ENCODE measurements at places on chromosomes 11 and 22. TPM values are rescaled to one million over a fixed set of nuclear protein-coding genes. Genes with fewer than 3 reads are reported as not detected.
A peak's percentile ranks its signal among the peaks of the same experiment; 100 is the strongest.

DNA sequence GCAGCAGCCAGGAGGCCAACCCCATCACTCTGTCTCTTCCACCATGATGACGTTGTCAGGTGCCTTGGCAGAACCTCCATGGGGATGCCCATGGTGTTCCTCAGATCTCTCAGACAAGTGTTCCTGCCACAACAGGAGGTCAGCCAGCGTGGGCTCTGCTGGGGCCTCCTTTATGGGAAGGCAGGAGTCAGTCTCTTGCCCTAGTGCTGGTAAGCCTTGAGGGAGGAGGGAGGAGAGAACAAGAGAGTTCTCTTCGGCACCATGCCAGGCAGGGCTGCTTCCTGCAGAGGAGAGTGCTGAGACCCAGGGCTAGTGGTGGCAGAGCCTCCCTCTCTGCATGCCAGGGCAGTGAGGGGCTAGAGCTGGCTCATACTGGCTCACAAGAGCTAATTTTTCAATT is 32.5 kb downstream of the GNAZ start:
- DNase-seq, result no peak
- no peaks in the 10 kb centered on the region for H3K4me1 ChIP-seq
- H3K27me3 ChIP-seq, result no peaks in the 10 kb centered on the region

Gene MFNG
- 101 TPM for total RNA-seq

Gene GPHA2
- not detected for total RNA-seq

Gene MRGPRE
- not detected for total RNA-seq

- H3K27me3 ChIP-seq, result no peaks in the 10 kb centered on the region
- H3K27ac ChIP-seq, result no peak overlapping the region
- no peak overlapping the region for H3K4me3 ChIP-seq
- H3K36me3 ChIP-seq, result no peaks in the 10 kb centered on the region
- no peak for DNase-seq
Measured at GRCh38 chr11:119673052-119673758, 55.8 kb downstream of the NECTIN1 start.

- no peaks in the 10 kb centered on the region for H3K4me1 ChIP-seq
- H3K36me3 ChIP-seq, result no peaks in the 10 kb centered on the region
- no peak for DNase-seq
- H3K4me3 ChIP-seq, result no peak overlapping the region
Measured at GRCh38 chr22:35103761-35104160, 37.8 kb downstream of the ISX start.

DNA sequence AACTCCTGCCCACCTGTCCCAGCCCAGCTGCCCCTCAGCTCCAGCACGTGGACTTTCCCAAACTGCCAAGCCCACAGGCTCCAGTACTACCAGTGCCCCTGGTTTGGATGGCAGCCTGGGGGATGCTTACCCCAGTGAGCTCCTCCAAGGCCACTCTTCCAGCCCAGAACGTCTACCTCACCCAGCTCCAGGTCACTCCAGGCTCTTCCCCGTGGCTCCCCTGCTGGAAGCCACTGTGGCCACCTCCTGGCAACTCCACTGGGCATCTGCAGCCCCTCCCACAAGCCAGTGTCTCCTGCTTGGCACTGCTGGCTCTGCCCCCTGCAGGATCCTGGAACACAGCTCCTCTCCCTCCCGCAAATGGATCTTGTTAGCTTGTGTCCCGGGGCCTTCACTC is 29.3 kb downstream of the LMO1 start:
- no peak for DNase-seq
- H3K27ac ChIP-seq, result no peak overlapping the region
- no peaks in the 10 kb centered on the region for H3K36me3 ChIP-seq
- no peak overlapping the region for H3K4me3 ChIP-seq
- H3K4me1 ChIP-seq, result peaks cover 11% of the 10 kb centered on the region

DNA sequence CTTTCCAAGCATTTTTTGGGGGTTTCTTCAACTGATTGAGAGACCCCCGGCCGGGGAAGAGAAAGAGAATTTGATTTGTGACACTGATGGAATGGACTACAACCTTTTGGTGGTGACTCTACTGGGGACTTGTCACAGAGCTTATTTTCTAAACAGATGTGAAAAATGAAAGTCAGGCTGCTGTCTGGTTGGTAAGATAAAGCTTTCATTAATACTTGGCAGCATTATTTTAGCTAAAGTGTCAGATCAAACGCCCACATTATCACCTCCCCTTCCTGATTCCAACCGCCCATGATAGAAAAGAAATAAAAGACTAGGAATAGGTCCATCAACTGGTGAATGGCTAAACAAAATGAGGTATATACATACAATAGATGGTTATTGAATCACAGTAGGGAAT is 45.6 kb upstream of the EHF start:
- DNase-seq, result no peak
- H3K27me3 ChIP-seq, result peaks cover 40% of the 10 kb centered on the region
- H3K4me3 ChIP-seq, result no peak overlapping the region
- no peaks in the 10 kb centered on the region for H3K36me3 ChIP-seq

- no peak for DNase-seq
- H3K4me3 ChIP-seq, result no peak overlapping the region
- H3K4me1 ChIP-seq, result no peaks in the 10 kb centered on the region
- no peaks in the 10 kb centered on the region for H3K36me3 ChIP-seq
Measured at GRCh38 chr11:46202696-46203391, 74.6 kb upstream of the CREB3L1 start.

GRCh38 chr11:27740362-27741013 is 40.2 kb upstream of the BDNF start:
- H3K36me3 ChIP-seq, result no peaks in the 10 kb centered on the region
- H3K4me1 ChIP-seq, result no peaks in the 10 kb centered on the region
- DNase-seq, result no peak
- peaks cover 4% of the 10 kb centered on the region for H3K27me3 ChIP-seq
- no peak overlapping the region for H3K27ac ChIP-seq
- no peak overlapping the region for H3K4me3 ChIP-seq

DNA sequence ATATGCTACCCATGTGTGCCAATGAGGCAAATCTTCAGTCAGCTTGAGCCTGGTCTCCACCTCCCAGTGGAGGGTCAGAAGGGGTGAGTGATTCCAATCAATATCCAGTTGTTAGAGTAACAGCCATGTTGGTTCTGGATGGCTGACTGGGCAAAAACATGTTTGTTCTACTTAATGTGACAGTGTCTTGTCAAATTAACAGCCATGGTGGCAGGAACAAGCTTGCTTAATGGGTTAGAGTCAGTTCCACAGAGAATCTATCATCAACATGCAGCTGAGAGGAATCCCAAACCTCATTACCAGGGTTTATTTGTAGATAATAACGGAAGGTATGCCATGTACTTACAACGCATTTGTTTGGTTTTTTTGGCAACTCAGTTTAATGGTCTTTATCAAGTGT is 133.2 kb downstream of the SLC17A6 start:
- DNase-seq, result no peak
- no peaks in the 10 kb centered on the region for H3K36me3 ChIP-seq
- no peak overlapping the region for H3K27ac ChIP-seq
- no peaks in the 10 kb centered on the region for H3K4me1 ChIP-seq

- H3K27me3 ChIP-seq, result peaks cover 1% of the 10 kb centered on the region
- H3K4me1 ChIP-seq, result peaks cover 41% of the 10 kb centered on the region
- DNase-seq, result no peak
- H3K4me3 ChIP-seq, result no peak overlapping the region
- H3K36me3 ChIP-seq, result peaks cover 30% of the 10 kb centered on the region
Measured at GRCh38 chr11:130120045-130120444, 39.5 kb upstream of the ST14 start.

- peaks cover 3% of the 10 kb centered on the region for H3K4me1 ChIP-seq
- no peaks in the 10 kb centered on the region for H3K36me3 ChIP-seq
- H3K27ac ChIP-seq, result no peak overlapping the region
- H3K4me3 ChIP-seq, result no peak overlapping the region
Measured at GRCh38 chr11:75031771-75032549, 43.2 kb downstream of the NEU3 start.

- H3K27me3 ChIP-seq, result peaks cover 9% of the 10 kb centered on the region
- no peak overlapping the region for H3K4me3 ChIP-seq
- DNase-seq, result no peak
- no peaks in the 10 kb centered on the region for H3K4me1 ChIP-seq
Measured at GRCh38 chr11:17707830-17708229, 11.5 kb upstream of the MYOD1 start.

DNA sequence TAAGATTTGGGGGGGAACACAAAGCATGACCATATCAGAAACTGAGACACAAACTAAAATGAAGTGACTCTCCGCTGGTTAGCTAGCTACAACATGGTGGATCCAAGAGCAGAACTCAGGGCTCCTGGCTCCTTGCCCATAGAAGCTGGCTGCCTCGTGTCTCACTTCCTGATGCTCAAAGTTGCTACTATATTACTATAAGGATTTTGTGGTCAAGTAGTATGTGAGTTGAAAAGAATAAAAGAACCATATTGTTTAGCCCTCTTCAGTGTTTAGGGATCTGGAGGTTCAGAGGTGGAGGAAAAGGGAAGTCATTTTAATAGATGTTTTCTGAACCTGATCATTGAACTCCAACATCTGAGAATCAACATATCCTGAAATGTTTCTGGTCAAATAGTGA is 16.9 kb upstream of the SIK2 start:
- H3K36me3 ChIP-seq, result no peaks in the 10 kb centered on the region
- no peak for DNase-seq
- H3K4me1 ChIP-seq, result no peaks in the 10 kb centered on the region
- no peak overlapping the region for H3K4me3 ChIP-seq
- H3K27ac ChIP-seq, result no peak overlapping the region

GRCh38 chr11:16613262-16613511 is 125.3 kb upstream of the C11orf58 start:
- peaks cover 2% of the 10 kb centered on the region for H3K36me3 ChIP-seq
- no peak overlapping the region for H3K27ac ChIP-seq
- H3K27me3 ChIP-seq, result peaks cover 45% of the 10 kb centered on the region
- peaks cover 24% of the 10 kb centered on the region for H3K4me1 ChIP-seq
- no peak for DNase-seq
- peak overlapping the region; percentile 63 for H3K4me3 ChIP-seq

DNA sequence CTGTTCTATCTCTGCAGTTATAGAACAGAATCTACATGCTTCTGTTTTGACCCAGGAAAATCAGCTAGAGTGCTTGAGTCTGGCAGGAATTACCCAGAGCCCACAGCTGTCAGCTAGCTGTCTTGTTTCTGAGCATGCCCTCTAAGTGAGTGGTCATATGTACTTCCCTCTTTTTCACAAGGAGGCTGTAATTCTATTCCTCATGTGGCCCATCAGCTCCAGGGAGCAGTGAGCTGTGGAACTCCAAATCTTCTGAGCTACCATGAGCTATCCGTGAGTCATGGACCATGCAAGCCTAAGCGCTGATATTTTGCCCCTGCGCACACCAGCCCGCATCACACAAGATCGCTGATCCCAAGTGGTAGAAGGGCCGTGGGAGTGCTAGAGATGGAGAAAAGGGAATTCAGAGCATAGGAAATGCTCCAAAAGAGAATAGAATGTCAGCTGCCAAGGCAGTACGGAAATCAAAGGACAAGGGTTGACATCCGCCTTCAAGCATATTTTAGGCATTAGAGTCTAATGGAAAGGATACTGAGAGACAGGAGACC is 5.4 kb downstream of the FJX1 start:
- no peak overlapping the region for H3K27ac ChIP-seq
- H3K27me3 ChIP-seq, result peaks cover 53% of the 10 kb centered on the region
- H3K36me3 ChIP-seq, result no peaks in the 10 kb centered on the region
- DNase-seq, result no peak
- no peak overlapping the region for H3K4me3 ChIP-seq
- peaks cover 6% of the 10 kb centered on the region for H3K4me1 ChIP-seq

GRCh38 chr11:69892237-69892985 is 73.2 kb upstream of the FGF3 start:
- no peaks in the 10 kb centered on the region for H3K4me1 ChIP-seq
- DNase-seq, result no peak
- no peak overlapping the region for H3K27ac ChIP-seq
- no peaks in the 10 kb centered on the region for H3K36me3 ChIP-seq
- no peak overlapping the region for H3K4me3 ChIP-seq

Gene GLYATL1
- not detected for total RNA-seq

Gene OR8A1
- total RNA-seq, result not detected

DNA sequence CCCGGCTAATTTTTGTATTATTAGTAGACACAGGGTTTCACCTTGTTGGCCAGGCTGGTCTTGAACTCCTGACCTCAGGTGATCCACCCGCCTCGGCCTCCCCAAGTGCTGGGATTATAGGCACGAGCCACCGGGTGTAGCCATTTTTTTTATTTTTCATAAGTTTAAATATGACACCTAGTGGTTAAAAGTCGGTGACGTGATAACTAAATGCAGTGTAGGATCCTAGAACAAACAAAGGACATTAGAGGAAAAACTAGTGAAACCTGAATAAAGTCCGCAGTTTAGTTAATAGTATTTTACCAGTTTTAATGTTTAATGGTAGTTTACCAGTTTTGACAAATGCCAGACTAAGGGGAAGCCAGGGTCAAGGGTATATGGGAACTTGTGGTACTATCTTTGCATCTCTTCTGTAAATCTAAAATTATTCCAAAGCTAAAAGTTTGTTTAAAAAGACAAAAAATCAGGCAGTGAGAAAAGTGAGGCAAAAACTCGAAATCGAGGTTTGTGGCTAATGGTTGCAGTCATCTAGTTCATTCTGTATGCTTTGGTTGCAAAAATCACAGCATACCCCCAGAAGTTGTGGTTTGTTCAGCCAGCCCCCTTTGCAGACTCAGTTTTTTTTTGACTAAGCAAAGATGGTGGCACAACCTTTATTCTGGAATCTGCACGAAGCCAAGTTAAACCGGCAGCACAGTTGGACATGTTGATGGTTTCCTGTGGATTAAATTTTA is 29.6 kb downstream of the TOM1 start:
- no peak overlapping the region for H3K4me3 ChIP-seq
- no peak for DNase-seq
- H3K4me1 ChIP-seq, result peaks cover 37% of the 10 kb centered on the region

Gene UBQLNL
- 0.17 TPM for total RNA-seq

Gene LSP1
- 181 TPM for total RNA-seq

Gene RIMBP3C
- total RNA-seq, result not detected

GRCh38 chr11:61460474-61460881 is 30.6 kb downstream of the SDHAF2 start:
- no peak for DNase-seq
- no peaks in the 10 kb centered on the region for H3K4me1 ChIP-seq
- no peak overlapping the region for H3K27ac ChIP-seq
- peaks cover 3% of the 10 kb centered on the region for H3K36me3 ChIP-seq

Gene APOA4
- not detected for total RNA-seq
